ENCODE measurements at places on chromosomes 4 and X. TPM values are rescaled to one million over a fixed set of nuclear protein-coding genes. Genes with fewer than 3 reads are reported as not detected.

RS1 gene
- total RNA-seq: not detected

F8A2 gene
- total RNA-seq: not detected

TDO2 gene
- total RNA-seq: 1.0 TPM

ZXDA gene
- 2.2 TPM for total RNA-seq

MAPK10 gene
- total RNA-seq: 4.0 TPM

COMMD8 gene
- total RNA-seq: 26.7 TPM

MAGEA1 gene
- total RNA-seq: not detected

PLAC1 gene
- total RNA-seq: 0.15 TPM

CCNA2 gene
- 138 TPM for total RNA-seq
